Gastrocnemius medialis (tissue), 4 donors: ENCODE measurements at places on chromosomes 16 and 17. TPM values are rescaled to one million over a fixed set of nuclear protein-coding genes. Genes with fewer than 3 reads are reported as not detected.
A peak's percentile ranks its signal among the peaks of the same experiment; 100 is the strongest.

Gene IGSF6
- total RNA-seq: 0.41 TPM

DNA sequence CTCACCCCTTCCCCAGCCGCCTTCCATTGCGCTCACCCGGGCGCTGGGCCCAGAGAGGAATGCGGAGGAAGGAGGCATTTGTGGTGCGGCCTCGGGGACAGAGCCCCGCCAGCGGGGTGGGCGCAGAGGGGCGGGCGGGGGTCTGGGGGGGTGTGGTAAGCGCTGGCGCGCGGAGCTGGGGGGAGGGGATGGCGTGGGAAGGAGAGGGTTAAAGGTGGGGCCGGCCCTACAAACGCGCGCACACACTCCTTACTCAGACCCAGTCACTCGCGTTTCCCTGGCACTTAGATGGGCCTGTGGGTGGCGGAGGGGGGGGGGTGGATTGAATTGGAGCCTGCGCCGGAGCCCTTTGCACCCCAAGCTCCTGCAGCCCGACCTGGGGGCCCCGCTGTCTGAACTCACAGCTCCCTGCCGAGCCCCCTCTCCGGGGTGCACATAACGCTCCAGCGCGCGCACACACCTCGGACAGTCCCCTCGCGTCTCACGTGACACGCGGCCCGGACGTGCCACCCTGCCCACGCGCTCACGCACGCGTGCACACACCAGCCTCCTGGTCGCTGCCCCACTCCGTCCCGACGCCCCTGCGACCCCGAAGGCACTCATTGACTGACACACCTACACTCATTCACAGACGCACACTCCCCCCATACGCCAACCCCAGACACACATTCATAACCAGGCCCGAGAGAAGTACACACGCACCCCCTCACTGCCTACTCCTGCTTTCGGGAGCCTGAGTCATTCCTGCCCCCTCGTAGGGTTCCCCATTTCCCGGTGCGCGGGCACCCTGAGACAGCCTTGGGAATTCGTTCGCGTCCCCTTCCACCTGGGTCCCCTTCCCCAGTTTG lies 844 bp downstream of the TBKBP1 start:
- H3K27me3 ChIP-seq: no peaks in the 10 kb centered on the region
- peak; percentile 65 for DNase-seq
- H3K4me3 ChIP-seq: peak overlapping the region; percentile 91
- H3K27ac ChIP-seq: peak overlapping the region; percentile 95
- H3K4me1 ChIP-seq: peaks cover 7% of the 10 kb centered on the region

Gene ORC6
- total RNA-seq: 0.40 TPM

Gene GAS7
- 7.1 TPM for total RNA-seq

DNA sequence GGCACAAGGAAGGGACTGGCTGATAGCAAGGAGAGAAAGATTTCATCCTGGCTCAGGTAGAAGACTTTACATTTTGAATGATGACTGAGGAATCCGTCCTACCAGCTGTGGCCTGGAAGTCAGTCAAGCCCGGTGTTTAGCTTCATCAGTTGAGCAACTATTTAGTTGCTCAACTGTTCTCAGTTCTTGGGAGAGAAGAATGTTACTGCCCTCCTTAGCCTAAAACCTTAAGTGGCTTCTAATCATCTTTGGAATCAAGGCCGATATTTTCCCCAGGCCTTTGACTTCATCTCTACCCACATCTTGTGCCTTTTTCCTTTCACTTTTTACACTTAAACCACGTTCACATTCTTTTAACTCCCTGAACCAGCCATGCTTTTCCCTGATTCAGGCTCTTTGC lies 17.3 kb upstream of the RBL2 start:
- DNase-seq: no peak
- H3K27ac ChIP-seq: no peak overlapping the region
- H3K36me3 ChIP-seq: no peaks in the 10 kb centered on the region

DNA sequence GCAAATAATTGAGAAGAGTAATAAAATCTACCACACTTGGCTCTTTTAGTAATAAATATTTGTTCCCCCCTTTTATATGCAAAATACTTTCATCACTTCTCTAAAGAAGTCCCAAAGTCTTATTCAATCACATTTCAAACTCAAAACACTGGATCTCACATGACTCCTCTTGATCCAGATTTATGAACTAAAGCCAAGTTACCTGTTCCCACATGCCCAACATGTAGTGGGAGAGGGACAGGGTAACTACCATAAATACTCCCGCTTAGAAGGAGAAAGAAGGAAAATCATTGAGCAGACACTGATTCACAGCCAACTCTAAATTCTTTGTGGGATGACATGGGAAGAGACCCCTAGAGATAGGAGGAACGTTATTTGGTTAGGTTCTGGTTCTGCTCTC lies 64.9 kb upstream of the PMFBP1 start:
- no peak for DNase-seq
- no peak overlapping the region for H3K27ac ChIP-seq
- no peaks in the 10 kb centered on the region for H3K36me3 ChIP-seq
- H3K4me3 ChIP-seq: no peak overlapping the region
- H3K27me3 ChIP-seq: no peaks in the 10 kb centered on the region
